ENCODE measurements at places on chromosomes 7 and 10.

- DNase-seq, result no peak
Observed at GRCh38 chr7:128931190-128931798, 6.4 kb upstream of the IRF5 start.

DNA sequence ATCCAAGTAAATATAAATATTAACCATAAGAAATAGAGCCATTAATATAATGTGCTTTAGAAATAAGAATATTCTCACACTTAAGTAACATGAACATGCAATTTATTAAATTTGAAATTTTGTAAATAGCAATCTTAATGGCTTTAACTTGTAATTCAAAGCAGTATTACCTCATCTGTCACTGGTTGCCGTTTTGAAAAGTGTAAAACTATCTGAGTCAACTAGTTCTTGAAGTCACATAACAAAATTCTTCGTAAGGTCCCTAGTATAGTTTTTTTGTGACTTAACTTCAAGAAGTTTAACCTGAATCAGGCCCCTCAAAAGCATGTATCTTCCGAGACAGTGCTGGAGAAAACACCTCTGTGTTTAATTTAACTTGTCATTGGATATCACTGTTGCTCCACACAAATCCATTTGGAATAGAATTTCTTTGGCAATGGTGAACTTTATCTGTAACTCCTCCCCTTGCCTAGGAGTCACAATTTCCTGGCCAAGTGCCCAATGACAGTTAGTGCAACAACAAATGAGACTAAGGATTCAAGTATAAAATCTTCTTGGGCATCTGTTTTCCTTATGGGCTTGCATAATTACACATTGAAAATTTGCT lies 47.1 kb downstream of the NT5C2 start:
- peak; percentile 52 for DNase-seq

DNA sequence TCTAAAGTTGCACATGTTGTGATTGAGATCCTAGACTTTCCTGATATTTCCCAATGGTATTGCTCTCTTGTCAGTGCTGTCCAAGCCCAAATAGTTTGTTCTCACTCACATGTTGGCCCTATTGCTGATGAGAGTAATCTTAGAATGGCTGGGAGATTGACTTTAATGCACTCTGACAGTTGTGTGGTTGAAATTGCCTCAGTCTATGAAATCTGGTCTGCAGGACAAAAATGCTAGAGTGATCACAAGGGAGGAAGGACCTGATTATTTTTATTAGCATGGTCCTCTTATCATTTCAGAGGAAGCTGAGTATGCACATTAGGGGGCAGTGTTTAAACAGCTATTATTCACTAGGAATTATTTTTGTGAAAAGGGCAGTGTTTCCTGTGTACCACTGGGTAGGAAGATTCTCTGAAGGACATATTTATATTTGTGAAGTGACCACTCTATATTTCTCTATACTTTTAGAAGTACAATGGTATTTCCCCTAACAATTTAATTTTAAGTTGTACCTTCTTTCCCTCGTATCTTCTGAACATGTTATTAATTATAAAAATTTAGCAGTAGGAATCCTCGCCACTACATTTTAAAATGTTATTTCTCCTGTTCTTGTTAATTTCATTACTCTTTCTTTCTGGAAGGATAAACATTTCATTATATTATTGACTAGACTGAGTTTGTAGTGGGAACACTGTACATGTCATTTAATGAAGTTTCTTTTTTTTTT lies 64.4 kb downstream of the SUGCT start:
- no peak for DNase-seq

DNA sequence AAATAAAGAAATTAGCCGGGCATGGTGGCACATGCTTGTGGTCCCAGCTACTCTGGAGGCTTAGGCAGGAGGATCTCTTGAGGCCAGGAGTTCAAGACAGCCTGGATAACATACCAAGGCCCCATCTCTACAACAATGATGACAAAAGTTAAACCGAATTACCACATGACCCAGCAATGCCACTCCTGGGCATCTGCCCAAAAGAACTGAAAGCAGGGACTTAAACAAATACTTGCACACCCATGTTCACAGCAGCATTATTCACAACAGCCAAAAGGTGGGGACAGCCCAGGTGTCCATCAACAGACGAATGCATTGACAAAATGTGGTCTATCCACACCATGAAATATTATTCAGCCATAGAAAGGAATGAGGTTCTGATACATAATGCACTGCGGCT lies 83.9 kb downstream of the HIP1 start:
- DNase-seq, result no peak

GRCh38 chr7:116706668-116707126 lies 34.7 kb downstream of the MET start:
- DNase-seq, result no peak

DNA sequence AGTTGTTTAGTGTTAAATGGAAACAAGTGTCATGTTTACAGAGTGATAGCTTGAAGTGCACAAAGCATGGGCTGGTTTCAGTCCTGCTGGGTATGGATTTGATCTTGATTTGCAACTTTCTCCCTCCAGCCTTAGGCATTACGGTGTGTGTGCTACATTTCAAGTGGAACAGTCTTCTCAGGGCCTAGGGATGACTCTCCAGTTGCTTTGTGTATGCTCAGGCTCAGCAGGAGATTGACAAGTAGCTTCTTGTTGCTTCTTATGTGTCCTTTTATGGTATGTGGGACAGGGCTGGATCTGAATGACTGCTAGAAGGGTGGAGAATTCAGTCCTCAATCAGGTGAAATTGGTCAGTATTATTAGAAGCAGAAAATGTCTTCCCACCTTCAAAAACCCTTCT lies 51.3 kb upstream of the PLEKHA1 start:
- no peak for DNase-seq

GRCh38 chr10:120429395-120429794 lies 27.6 kb upstream of the PLPP4 start:
- DNase-seq, result no peak

- no peak for DNase-seq
Observed at GRCh38 chr10:44201656-44202055, 183.2 kb downstream of the CXCL12 start.

Measured in HEK293T (cell line).